ENCODE measurements at places on chromosomes 16 and 17.

DNA sequence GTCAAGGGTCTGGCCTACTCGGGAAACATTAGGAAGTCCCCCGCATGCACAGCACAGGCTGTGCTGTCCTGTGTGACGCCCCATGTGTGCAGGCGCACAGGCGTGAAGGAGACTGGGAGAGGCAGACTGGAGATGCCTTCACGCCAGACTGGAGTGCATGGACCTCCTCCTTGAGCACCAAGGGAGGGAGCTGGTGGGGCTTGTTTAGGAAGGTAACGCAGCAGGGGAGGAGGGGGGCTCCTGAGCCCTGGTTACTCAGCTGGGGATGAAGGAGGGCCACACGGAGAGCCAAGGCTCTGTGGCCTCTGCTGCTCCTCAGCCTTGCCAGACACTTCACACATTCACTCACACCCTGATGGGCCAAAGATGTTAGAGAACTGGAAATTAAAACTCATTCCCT lies 7.7 kb downstream of the HSDL1 start:
- no peak for DNase-seq

- no peak for DNase-seq
These were observed 7.8 kb downstream of the SHCBP1 start for GRCh38 chr16:46613352-46613751.

DNA sequence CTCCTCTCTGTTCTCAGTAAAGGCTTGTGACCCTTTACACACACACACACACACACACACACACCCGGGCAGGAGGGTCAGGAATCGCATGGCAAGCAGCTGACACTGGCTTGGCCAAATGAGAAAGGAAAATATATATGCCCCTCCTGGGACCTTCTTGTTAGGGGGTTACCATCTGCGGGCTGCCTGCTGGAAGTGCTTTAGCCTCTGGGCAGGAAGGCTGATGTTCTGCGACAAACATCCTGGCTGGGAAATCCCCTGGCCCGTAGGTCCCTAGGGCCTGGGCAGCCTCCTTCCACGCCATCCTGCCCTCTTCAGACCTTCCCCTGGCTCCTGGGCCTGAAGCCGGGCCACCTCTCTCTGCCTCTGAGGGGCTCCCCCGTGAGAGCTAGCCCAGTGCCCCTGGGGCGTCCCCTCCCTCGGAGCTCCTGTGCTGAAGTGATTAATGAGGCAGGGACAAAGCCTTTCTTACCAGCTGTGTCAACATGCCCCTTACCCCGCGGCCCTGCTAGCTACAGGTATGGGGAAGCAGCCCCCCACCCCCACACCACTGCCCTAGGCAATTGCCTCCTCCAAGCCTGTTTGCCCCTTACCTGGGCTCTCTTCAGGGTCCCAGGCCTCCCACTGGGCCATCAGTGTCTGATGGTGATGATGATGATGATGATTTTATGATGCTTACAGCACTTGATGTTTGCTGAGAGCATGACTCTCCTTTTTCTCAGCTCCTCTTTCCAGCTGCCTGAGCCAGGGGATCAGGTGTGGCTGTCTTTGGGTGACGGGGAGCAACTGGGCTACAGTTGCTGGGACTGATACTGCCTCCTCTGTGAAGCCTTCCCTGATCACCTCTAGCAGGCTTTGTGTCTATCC lies 32.8 kb upstream of the ETV4 start:
- DNase-seq = no peak

DNA sequence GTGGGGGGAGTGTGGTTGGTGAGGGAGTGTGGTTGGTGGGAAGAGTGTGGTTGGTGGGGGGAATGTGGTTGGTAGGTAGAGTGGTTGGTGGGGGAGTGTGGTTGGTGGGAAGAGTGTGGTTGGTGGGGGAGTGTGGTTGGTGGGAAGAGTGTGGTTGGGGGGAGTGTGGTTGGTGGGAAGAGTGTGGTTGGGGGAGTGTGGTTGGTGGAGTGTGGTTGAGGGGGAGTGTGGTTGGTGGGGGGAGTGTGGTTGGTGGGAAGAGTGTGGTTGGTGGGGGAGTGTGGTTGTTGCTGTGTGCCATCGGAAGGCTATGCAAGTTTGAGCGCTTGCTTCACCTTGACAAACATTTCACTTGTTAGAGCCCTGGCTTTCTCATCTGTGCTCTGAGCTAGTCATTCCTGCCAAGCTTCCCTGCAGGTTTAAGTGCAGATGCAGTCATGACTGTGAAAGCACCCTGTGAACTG lies 20.1 kb downstream of the MINK1 start:
- DNase-seq = no peak

DNA sequence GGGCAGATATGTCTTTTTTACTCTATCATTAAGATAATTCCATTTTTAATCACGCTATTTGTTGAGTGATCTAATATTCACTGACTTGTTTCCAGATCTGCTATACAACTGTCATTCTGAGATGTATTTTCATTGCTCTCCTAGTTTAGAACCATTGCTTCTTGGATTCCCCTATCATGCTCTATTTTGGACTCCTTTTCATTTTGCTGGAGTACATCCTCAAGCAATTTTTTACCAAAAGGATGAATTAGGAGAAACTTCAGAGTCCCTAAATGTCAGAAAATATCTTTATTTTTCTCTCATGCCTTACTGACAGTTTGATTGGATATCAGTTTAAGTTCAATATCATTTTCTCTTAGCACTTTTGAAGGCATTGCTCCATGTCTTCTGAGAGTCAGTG lies 9.8 kb downstream of the MT4 start:
- no peak for DNase-seq

DNA sequence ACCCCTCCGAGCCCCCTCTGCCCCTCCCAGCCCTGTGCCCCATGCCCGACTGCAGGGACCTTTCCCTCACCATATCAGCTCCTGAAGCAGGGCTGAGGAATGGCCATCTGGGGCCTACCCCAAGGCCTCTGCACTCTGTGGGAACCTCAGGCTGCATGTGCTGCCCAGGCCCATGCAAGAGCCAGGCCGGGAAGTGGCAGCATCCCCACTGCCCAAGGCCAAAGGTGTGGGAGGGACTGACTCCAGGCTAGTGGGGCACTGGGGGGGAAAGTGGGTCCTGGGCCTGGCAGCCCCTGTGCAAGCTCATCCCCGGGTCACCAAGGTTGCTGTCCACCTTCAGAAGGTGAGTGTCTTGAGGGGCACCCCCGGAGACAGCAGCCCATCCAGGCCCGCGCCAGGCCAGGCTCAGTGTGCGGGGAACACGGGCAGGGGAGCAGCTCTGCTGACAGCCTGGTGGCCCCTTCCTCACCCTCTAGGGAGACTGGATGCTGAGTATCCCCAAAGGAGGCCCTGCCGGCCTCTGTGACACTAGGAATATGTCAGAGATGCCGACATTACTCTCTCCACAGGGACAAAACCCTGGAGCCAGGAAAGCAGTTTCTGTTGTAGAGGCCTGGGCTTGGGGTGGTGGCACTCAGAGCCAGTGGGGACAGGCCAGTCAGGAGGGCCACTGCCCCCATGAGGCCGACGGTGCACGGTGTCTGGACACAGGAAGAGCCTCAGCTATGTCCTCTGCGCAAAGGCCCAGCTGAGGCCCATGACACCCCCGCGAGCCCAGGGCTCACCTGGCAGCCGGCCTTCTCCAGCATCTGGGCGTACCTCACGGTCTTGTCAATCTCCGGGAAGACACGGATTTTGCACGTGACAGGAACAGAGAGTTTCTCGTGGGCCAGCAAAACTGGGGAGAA lies 3.3 kb downstream of the DUS1L start:
- no peak for DNase-seq

DNA sequence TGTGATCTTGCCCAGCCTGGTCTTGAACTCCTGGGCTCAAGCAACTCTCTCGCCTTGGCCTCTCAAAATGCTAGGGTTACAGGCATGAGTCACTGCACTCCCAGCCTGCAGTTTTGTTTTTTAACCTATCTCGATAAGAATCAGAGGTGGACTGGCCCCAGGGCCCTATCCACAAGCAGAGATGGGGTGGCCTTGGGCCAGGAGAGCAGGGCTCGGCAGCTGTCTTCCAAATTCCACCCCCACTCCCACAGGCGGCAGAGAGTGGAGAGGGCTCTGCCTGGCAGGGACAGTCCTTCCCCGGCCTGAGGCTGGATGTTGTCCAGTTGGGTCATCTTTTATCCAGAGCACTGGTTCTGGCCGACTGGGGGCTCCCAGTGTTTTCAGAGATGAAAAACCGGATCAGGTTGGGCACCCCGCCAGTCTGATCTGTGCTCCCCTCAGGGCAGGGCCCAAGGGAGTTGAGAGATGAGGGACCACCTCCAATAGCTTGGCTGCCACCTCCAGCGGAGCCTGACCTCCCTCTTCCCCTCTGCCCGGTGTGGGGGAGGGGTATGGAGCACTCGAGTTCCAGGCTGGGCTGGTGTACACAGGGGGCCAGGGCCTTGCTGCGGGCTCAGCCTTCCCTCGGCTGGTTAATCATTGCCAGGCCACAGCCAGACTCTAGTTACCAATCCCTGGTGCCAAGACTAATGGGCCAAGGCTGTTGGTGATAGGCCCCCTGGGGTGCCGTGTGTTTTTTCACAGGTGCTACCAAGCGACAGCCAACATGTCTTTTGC lies 30.3 kb upstream of the MYO15B start:
- DNase-seq = no peak

Data from NB4 (cell line).